AG04449 (cell line): ENCODE measurements at places on chromosomes 3 and 15.

GRCh38 chr15:25408929-25409328, 29.9 kb downstream of the UBE3A start:
- DNase-seq: no peak

- no peak for DNase-seq
Measured at GRCh38 chr15:68278595-68279405, 1.3 kb downstream of the FEM1B start.

- DNase-seq: no peak
Measured at GRCh38 chr3:158165730-158166129, 55.8 kb downstream of the RSRC1 start.

- DNase-seq: no peak
Measured at GRCh38 chr3:108511490-108511889, 1.1 kb upstream of the MYH15 start.

- no peak for DNase-seq
Measured at GRCh38 chr15:98403569-98403968, 244.8 kb upstream of the IGF1R start.

- DNase-seq: no peak
Measured at GRCh38 chr15:69852916-69853315, 244.8 kb downstream of the TLE3 start.

- DNase-seq: no peak
Measured at GRCh38 chr3:153163756-153164550, 1.9 kb downstream of the RAP2B start.

DNA sequence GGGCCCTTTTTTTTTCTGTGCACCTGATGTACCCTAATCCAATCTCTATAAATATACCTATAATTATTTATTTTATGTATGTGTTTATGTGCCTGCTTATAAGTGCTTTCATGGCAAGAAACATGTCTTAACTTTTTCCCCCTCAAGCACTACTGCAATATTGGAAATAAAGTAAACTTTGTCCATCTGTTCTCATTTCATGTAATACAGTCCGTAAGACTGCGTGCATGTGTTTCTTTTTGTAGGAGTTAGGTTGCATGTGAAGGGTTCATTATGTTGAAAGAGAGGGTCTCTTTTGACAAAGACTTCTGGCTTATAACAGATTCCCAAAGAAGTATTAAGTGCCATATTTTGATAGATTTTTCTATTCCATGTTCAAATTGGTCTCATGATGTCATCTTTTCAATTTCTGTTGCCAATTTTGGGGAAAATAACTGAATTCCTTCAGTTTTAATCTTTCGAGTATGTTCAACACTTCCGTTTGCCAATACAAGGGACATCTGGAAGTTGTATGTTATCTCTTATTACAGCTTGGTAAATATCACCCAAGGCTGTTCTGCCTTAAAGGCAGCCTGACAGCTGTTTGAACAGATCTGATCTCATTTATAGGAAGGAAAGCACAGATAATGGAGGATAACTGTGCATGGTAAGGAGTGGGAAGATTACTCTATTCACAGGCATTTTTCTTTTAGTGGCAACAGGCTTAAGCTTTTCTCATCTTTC, 273.1 kb upstream of the SGO1 start:
- DNase-seq: no peak
